ENCODE measurements at places on chromosomes 2 and 18. TPM values are rescaled to one million over a fixed set of nuclear protein-coding genes. Genes with fewer than 3 reads are reported as not detected.

Gene IL36B
- total RNA-seq, result not detected

GRCh38 chr2:150120326-150120955, 367.0 kb downstream of the RND3 start:
- DNase-seq, result no peak

DNA sequence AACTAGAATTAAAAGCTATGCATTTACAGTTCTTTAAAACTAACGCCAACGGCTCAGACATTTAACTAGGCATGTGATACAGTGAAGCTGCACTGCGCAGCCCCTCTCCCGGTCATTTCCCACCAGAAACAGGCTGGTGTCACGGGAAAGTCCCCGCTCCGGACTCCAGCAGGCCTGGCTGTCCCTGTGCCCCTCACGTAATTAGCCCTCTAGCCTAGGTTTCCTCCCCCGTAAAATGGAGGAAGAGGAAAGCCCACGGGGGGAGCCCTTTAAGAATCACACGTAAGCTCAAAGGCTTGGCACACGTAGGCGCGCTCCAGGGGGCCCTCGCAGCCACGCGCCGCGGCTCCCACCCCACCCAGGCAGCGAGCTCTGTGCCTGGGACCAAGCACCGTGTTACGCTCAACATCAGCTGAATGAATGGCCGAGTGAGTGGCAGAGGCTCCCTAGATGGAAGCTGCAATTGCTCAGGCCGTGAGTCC, 48.0 kb downstream of the KCNIP3 start:
- DNase-seq, result no peak

DNA sequence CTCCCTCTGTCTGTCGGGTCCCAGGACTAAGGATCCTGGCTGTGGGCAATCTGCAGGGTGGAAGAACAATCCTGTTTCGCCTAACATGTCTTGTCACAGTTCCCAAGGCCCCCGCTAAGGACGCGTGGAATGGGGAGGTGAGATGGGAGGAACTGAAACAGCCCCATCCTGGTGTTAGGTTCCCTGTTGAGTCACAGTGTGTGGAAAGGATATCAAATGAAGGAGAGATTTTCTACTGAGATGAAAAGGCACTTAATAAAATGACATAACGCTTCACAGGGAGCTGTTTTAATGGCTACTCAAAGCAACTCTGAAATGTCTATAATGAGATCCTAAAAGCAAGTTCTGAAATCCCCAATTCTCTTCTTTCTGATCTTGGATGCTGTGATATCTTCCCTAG, 52.5 kb downstream of the RAB31 start:
- no peak for DNase-seq

Gene PFN4
- total RNA-seq, result 2.4 TPM

GRCh38 chr2:112012556-112012955, 42.5 kb upstream of the TMEM87B start:
- DNase-seq, result no peak

DNA sequence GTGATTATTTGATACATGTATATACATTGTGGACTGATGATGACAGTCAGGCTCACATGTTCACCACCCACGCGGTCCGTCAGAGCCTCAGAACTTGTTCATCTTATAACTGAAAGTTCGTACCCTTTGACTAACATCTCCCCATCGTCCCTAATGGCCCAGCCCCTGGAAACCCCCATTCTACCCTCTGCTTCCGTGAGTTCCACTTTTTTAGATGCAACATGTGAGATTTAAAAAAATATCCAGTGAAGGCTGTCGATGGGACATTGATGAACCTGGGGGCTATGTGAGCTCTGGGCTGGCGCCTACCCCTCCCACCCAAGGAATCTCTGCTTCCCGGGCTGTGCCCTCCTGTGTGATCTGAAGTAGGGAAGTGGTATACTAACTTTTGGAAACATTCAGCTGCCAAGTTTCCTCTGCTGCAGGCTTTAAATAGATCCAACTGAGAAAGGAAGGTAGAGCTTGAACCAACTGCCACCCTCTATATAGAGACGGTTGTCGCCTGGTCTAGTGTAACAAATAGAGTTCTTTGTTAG, 163.8 kb downstream of the FAM210A start:
- no peak for DNase-seq

- no peak for DNase-seq
Measured at GRCh38 chr2:71346065-71346464, 14.5 kb downstream of the ZNF638 start.

DNA sequence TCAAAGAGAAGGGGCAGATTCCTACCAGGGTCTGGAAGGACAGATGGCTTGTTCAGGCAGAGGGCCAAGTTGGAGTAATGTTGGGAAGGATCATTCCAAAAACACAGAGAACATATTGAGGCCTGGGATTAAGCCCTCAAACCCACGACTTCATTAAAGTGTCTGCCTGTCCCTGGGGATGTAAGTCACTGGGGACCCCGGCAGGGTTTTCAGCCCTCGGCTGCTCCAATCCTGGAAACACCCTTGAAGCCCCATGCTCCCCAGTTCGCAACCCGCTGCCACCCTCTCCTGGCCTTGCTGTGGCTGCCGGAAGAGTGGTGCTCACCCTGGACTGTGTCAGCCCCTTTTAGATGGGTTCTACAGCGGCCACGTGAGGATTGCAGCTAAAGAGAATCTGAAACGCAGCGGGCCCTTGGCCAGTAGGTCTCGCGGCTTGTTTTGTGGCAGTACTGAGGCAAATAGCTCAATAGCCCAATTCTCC, 79.9 kb downstream of the EPAS1 start:
- no peak for DNase-seq

- peak; percentile 30 for DNase-seq
Measured at GRCh38 chr18:23812546-23813440, 123.5 kb downstream of the LAMA3 start.

GRCh38 chr2:220243571-220243970, 616.1 kb downstream of the SLC4A3 start:
- DNase-seq, result peak; percentile 61

DNA sequence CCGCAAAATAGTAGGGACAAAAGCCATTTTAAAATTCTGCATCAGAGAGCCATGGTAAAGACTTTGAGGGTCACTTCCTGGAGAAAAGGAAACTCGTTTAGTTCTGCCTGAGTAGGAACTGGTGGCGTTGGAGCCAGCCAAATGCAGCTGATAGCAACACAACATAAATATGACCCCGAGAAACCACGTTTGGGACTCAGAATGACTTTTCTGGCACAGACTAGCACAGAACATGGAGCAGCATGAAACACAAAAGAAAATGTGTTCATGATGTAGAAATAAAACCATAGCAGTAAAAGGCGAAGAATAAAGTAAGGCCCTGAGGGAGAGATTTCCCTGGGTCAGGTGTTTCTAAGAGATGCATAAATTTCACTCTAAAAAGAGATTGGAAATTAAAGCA, 149.2 kb upstream of the KLHL29 start:
- no peak for DNase-seq

- no peak for DNase-seq
Measured at GRCh38 chr18:267380-267687, 513 bp downstream of the THOC1 start.

Gene CLIP4
- total RNA-seq, result 38.0 TPM

GRCh38 chr2:73930386-73930785, 3.7 kb downstream of the DGUOK start:
- no peak for DNase-seq

DNA sequence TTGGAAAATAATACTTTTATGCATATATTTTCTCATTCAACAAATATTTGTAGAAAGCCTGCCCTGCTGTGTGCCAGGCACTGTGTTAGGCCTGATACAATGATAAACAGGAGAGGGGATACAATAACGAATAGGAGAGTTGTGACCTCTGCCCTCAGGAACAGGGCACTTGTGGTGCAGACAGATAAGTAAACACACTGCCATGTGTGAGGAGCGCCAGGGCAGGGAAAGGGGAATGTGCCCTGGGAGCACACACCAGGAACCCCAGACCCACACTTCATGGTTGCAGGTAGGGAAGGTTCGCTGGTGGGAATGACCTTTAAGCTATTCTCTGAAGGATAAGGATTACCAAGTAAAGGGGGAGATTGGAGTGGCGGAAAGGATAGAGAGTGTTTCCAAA, 42.2 kb upstream of the DSC1 start:
- no peak for DNase-seq

DNA sequence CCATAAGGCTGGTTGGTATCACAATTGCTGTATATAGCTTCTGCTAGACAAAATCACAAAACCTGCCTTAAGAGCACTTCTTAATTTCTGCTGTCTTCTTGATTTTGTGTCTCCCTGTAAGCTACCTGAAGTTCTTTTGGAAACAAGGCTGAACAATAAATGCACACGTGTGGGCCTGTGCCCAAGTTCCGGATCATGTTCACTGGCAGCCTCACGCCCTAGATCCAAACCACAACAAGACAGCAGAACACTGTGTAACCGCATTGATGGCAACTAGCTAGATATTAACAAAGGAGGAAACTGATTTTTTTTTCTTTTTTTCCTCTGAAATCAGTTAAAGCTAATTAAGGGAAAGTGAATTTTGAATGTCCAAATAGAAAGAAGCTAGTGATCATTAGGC, 81.5 kb upstream of the LYPD6B start:
- no peak for DNase-seq

DNA sequence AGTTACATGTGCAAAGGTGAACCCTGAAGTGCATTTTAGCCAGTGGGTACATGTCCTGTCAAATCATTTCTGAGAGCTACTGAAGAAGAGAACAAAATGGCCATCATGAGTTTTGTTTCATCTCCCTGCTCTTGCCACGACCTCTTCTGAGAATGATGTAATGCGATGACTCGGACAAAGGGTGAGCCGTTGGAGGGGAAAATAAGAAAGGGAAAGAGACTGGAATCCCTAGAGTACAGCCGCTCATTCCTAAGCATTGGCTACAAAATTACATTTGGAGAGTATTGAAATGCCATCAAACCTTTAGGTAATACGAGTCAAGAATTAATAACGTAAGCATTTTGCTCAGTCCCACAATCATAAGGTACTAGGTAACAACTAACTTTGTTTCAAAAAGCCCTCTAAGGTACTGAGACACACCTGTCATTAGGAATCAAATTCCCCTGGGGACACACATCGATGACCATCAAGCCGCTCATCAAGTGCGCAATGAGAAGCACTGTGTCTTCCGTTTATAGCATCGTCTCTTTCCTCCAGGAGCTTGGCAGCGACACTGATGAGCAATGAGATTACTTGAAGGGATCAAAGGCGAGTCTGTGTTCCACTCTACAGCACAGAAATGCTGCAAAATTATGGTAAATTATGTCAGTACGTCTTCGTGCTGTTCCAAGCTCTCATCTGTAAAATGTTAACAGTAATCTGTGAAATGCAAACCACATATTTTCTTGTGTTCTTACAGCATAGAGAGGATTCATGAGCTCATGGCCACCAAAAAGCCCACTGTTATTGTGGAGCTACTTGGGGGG, 97.3 kb upstream of the PIEZO2 start:
- no peak for DNase-seq

- no peak for DNase-seq
Measured at GRCh38 chr2:233211548-233211895, 40.0 kb upstream of the ATG16L1 start.

DNA sequence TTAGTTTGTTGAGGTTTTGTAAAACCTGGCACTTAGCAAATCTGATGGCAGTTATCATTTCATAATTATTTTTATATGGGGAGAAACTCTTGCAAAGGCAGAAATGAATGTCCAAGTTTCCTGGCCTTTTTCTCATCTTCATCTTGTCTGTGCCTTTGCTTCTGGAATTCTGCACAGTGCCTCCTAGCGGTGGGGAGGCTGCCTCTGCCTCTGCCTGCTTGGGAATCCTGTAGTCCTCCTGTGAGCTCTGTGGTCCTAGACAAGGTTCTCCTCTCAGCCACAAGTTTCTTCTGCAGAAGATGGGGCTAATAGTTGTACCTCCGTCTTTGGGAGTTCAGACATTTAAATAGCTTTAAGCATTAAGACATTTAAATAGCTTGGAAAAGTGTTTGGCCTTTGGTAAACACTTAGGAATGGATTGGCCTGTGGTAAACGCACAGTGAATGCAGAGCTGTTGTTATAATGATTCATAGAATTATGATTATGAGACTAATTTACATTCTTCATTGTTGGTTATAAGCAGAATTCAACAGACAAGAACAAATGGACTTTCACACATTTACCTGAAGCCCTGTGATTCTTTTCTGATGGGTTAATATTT, 101.2 kb downstream of the ZNF236 start:
- DNase-seq, result peak; percentile 13

DNA sequence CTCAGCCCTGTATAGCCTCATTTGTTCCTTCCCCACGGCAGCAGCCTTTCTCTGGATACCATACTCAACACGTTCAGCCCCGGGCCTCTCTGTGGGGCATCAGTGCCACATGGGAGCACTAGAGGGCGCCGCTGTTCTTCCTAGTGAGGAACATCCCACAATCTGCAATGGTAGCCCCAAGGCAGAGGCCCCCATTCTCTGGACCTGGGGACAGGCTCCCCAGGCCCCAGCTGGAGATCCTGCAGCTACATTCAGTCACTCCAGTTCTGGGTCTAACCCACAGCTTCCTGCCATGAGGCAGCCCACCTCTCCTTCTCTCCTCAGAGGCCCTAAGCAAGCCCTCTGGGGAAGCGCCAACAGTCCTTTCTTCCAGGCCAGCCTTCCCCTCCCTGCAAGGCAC, 14.2 kb upstream of the SFXN5 start:
- peak; percentile 60 for DNase-seq

Gene SP100
- 129 TPM for total RNA-seq

Gene ERMN
- total RNA-seq, result not detected

- DNase-seq, result no peak
Measured at GRCh38 chr2:128523457-128523856, 204.8 kb upstream of the HS6ST1 start.

GRCh38 chr2:164948540-164948939, 6.8 kb downstream of the SLC38A11 start:
- DNase-seq, result no peak

- no peak for DNase-seq
Measured at GRCh38 chr2:122525336-122525735, 769.9 kb downstream of the TSN start.

DNA sequence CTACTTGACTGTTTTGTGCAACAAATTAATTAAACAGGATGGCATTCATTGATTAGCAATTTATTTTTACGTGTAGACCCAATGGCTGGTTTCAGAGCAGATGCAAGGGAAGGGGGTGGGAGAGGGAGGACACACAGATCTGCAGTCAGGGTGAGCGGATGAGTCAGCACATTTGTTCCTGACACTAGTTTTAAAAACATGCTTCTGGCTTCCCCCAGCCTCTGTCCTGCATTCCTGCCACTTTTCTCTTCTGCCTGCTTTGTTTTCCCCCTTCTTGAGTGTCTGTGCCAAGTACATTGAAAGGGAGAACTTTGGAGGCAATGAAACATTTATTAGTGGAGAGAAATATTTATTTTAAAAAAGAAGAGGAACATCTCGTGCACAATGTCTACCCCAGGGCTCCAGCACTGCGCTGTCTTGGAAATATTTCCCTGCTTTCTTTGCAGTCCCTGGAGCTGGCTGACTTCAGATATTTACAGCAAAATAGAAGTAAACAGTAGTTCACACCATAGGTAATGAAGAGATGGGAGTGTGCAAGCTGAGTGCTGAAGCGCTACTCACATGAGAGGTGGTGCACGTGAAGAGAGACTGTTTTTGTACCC, 52.2 kb downstream of the NRP2 start:
- peak; percentile 83 for DNase-seq
